Activated T-helper 2 cell treated with anti-CD3 and anti-CD28 coated beads, Interferon-gamma antibody, Interleukin-2, Interleukin-4, amounts not matched to agents 10 μg/mL and 5 μg/mL and 100 μg/mL, durations not matched to agents 14 hours and 24 hours and 36 hours (primary cell): ENCODE measurements at places on chromosomes 11 and 22. TPM values are rescaled to one million over a fixed set of nuclear protein-coding genes. Genes with fewer than 3 reads are reported as not detected.
A peak's percentile ranks its signal among the peaks of the same experiment; 100 is the strongest.

The SHISA8 gene
- 1.0 and 1.7 TPM in 2 replicates for total RNA-seq

The NPAS4 gene
- total RNA-seq, result 0.09 and 0.16 TPM in 2 replicates

The FOSL1 gene
- total RNA-seq, result 24.0 and 25.9 TPM in 2 replicates

The MS4A12 gene
- not detected in 2 replicates for total RNA-seq

The SULT4A1 gene
- total RNA-seq, result not detected in 2 replicates

GRCh38 chr11:113974741-113975470 is at the start of gene HTR3A:
TSS of gene HTR3A (plus strand) at chr11:113975108. CDS start at chr11:113975326, 218 bp downstream.
- peaks cover 2% of the 10 kb centered on the region for H3K4me1 ChIP-seq
- DNase-seq, result no peak
- no peak within 1 kb of the TSS for H3K4me3 ChIP-seq
- H3K27ac ChIP-seq, result no peak within 1 kb of the TSS
- H3K36me3 ChIP-seq, result no peaks in the 10 kb centered on the region

DNA sequence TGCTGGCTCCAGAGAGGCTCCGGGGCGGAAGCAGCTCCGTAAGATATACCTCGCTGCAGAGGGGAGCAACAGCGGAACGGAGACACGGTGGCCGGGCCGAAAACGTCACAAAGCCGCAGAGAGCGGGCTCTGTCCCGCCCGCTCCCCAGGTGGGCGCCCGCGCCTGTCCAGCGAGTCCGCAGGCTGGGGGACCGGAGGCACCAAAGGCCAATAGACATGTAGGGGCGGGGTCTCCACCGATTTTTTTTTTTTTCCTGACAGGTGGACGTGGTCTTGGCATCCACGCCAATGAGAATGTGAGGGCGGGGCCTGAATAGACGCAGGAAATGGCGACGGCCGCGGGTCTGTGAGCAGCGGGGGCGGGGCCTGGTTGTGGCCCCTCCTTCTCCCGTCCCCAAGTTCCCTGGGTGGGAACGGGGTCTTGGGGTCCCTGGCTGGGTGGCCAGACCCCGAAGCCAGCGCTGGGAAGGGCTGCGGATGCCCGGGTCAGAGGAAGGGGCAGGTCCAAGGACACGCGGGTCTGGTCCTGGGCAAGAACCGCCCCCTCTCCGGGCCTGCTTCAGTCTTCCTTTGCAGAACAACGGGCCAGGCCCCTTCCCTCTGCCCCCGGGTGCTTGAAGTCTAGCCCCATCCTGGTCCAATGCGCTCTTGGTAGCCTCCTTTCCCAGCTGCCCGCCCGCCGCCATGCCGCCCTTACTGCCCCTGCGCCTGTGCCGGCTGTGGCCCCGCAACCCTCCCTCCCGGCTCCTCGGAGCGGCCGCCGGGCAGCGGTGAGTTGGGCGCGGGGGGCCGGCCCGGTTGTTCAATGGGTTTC is at the start of gene DNAJC4:
Gene DNAJC4, plus strand, starts transcription at position 378 of the 814 bp plus-strand sequence. Its CDS starts 307 bp downstream, at position 685.
- H3K27ac ChIP-seq, result peak within 1 kb of the TSS; percentile 81
- peaks cover 26% of the 10 kb centered on the region for H3K4me1 ChIP-seq
- H3K27me3 ChIP-seq, result no peaks in the 10 kb centered on the region
- DNase-seq, result peak; percentile 89

- H3K4me3 ChIP-seq, result no peak overlapping the region
- no peaks in the 10 kb centered on the region for H3K4me1 ChIP-seq
- no peaks in the 10 kb centered on the region for H3K27me3 ChIP-seq
- H3K27ac ChIP-seq, result no peak overlapping the region
Measured at GRCh38 chr11:24324211-24324610, 172.6 kb upstream of the LUZP2 start.

- H3K4me1 ChIP-seq, result peaks cover 4% of the 10 kb centered on the region
- H3K4me3 ChIP-seq, result no peak overlapping the region
- H3K27me3 ChIP-seq, result peaks cover 6% of the 10 kb centered on the region
- H3K36me3 ChIP-seq, result no peaks in the 10 kb centered on the region
- no peak overlapping the region for H3K27ac ChIP-seq
- DNase-seq, result no peak
Measured at GRCh38 chr11:110766316-110766715, 54.1 kb upstream of the ARHGAP20 start.

GRCh38 chr11:71204748-71205664 is 47.4 kb downstream of the SHANK2 start:
- DNase-seq, result no peak
- no peak overlapping the region for H3K4me3 ChIP-seq
- no peaks in the 10 kb centered on the region for H3K4me1 ChIP-seq
- no peak overlapping the region for H3K27ac ChIP-seq
- H3K36me3 ChIP-seq, result no peaks in the 10 kb centered on the region

DNA sequence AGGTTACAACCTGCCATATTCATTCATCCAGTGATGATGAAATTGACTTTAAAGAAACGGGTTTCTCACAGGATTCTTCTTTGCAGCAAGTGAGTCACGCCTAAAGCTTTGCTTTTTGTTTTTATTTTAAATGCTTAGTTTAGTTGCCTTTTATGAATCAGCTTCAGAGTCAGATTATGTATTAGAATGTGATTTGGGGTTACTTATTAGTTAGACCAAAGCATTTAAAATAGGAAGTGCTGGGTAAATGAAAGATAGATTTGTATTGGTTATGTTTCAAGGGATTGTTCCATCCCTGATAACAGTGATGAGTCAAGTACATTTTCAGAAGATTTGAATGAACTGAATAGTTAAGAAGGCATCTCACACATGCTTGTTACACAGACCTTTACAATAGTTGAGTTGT is 101.3 kb upstream of the GAL start:
- no peaks in the 10 kb centered on the region for H3K27me3 ChIP-seq
- peaks cover 71% of the 10 kb centered on the region for H3K36me3 ChIP-seq
- no peak for DNase-seq
- H3K4me1 ChIP-seq, result peaks cover 17% of the 10 kb centered on the region
- H3K27ac ChIP-seq, result no peak overlapping the region

GRCh38 chr11:89203814-89204213 is 26.1 kb downstream of the TYR start:
- no peak overlapping the region for H3K4me3 ChIP-seq
- H3K27ac ChIP-seq, result no peak overlapping the region
- H3K4me1 ChIP-seq, result no peaks in the 10 kb centered on the region
- no peaks in the 10 kb centered on the region for H3K36me3 ChIP-seq
- no peak for DNase-seq

- no peaks in the 10 kb centered on the region for H3K36me3 ChIP-seq
- no peak overlapping the region for H3K27ac ChIP-seq
- no peaks in the 10 kb centered on the region for H3K4me1 ChIP-seq
- no peak for DNase-seq
- H3K27me3 ChIP-seq, result no peaks in the 10 kb centered on the region
- H3K4me3 ChIP-seq, result no peak overlapping the region
Measured at GRCh38 chr11:100203789-100204188, 483.3 kb upstream of the ARHGAP42 start.

DNA sequence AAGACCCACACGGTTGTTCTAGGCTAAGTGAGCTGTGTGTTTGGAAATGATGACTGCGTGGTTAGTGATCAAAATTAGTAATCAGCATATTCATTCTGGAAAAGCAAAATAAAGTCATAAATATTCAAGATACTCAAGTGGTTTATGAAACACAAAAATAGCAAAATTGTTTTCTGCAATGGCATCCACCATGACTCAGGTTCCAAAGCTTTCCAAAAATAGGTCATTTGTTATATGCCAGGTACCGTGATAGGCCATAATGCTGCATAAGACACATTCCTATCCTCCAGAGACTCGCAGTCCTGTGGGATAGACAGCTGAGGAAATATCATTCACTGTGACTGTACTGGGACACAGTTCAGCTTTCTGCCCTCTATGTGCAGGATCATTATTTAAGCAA is 2.4 kb upstream of the ATL3 start:
- H3K27ac ChIP-seq, result no peak overlapping the region
- H3K4me1 ChIP-seq, result peaks cover 15% of the 10 kb centered on the region
- no peak overlapping the region for H3K4me3 ChIP-seq
- DNase-seq, result no peak
- H3K27me3 ChIP-seq, result no peaks in the 10 kb centered on the region

DNA sequence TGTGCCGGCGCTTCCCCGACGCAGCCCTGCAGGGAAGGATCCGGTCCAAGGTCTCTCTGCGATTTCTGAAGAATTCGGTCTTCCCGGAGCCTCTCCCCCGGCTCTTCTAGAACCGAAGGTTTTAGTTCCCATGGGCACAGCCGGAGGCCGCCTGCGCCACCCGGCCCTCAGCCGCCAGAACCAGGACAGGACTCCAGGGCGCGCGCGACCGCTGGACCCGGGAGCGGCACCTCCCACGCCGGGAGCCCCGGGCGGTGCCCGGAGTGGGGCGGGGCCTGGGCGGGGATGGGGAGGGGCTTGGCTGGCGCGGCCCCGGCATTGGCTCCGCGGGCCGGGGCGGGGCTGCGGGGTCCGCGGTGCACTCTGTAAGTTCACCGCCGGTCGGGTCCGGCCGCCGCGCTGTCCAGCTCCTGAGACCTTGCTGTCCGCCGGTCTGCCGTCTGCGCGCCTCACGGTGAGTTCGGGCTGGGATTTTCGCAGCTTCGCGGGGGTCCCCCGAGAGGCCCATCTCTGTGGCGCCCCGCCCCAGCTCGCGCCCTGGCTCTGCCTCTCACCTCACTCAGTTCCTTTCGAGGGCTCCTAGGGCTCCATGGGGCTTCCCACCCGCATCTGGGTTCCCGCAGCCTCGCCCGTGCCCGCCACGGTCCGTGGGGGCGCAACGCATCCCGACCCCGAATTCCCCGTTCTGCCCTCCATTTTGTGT is at the start of gene CDC42EP2:
Gene CDC42EP2, plus strand, starts transcription at position 366 of the 703 bp plus-strand sequence. CDS start 6,033 bp downstream, outside the sequence.
- H3K4me1 ChIP-seq, result peaks cover 9% of the 10 kb centered on the region
- peak; percentile 69 for DNase-seq
- H3K36me3 ChIP-seq, result no peaks in the 10 kb centered on the region
- H3K4me3 ChIP-seq, result peak within 1 kb of the TSS; percentile 80
- H3K27me3 ChIP-seq, result no peaks in the 10 kb centered on the region
- no peak within 1 kb of the TSS for H3K27ac ChIP-seq

GRCh38 chr11:134555510-134555909 is 143.5 kb upstream of the B3GAT1 start:
- H3K4me1 ChIP-seq, result no peaks in the 10 kb centered on the region
- no peak for DNase-seq
- H3K27me3 ChIP-seq, result peaks cover 1% of the 10 kb centered on the region
- H3K4me3 ChIP-seq, result no peak overlapping the region
- H3K36me3 ChIP-seq, result no peaks in the 10 kb centered on the region

DNA sequence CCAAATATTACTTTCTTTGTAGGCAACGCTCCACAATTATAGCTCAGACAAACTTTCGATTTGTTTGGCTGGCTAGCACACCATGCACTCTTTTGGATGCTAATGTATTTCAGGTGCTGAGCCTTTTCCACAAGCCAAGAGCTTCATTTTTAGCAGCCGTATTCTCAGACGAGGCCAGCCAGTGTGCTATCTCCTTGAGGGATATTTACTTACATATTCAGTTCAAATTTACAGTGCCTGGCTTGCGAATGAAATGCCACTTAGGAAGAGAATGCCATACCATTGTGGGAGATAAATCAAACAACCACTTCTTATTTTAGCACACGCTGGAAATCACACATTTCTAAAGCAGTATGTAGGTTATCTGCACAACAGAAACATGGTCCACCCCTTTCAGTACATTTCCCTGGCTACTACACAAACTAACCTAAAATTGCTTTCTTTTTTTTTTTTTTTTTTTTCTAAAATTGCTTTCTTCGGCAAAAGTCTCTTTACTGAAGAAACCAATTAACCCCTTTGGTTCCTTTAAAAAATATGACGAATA is 236.9 kb downstream of the CADM1 start:
- DNase-seq, result no peak
- H3K36me3 ChIP-seq, result no peaks in the 10 kb centered on the region
- no peaks in the 10 kb centered on the region for H3K4me1 ChIP-seq
- H3K27ac ChIP-seq, result no peak overlapping the region
- H3K4me3 ChIP-seq, result no peak overlapping the region
- peaks cover 6% of the 10 kb centered on the region for H3K27me3 ChIP-seq

DNA sequence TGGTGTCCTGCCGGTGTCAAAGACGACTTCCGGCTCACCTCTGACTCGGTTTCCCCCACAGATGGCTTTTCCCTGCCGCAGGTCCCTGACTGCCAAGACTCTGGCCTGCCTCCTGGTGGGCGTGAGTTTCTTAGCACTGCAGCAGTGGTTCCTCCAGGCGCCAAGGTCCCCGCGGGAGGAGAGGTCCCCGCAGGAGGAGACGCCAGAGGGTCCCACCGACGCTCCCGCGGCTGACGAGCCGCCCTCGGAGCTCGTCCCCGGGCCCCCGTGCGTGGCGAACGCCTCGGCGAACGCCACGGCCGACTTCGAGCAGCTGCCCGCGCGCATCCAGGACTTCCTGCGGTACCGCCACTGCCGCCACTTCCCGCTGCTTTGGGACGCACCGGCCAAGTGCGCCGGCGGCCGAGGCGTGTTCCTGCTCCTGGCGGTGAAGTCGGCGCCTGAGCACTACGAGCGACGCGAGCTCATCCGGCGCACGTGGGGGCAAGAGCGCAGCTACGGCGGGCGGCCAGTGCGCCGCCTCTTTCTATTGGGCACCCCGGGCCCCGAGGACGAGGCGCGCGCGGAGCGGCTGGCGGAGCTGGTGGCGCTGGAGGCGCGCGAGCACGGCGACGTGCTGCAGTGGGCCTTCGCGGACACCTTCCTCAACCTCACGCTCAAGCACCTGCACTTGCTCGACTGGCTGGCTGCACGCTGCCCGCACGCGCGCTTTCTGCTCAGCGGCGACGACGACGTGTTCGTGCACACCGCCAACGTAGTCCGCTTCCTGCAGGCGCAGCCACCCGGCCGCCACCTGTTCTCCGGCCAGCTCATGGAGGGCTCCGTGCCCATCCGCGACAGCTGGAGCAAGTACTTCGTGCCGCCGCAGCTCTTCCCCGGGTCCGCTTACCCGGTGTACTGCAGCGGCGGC is 5.5 kb downstream of the B3GNT6 start:
- H3K36me3 ChIP-seq, result no peaks in the 10 kb centered on the region
- peaks cover 8% of the 10 kb centered on the region for H3K4me1 ChIP-seq
- DNase-seq, result no peak
- H3K27ac ChIP-seq, result no peak overlapping the region

DNA sequence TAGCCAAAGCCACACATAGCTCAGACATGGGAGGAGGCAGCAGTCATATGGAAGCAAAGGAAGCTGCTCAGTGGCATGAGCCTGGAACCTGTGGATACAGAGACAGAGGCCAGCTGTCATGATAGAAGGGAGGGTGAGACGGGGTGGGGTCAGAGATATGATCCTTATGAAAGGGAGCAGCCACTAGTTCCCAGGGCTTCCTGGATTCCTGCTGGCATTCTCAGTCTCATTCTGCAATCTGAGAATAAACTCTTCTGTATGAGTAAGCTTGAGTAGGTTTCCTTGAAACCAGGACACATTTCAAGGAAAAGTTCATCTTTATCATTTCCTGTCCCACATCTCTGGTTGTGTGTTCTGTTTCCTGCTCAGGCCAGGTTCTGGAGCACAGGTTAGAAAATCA is 220.2 kb upstream of the SNX19 start:
- H3K36me3 ChIP-seq, result no peaks in the 10 kb centered on the region
- H3K4me1 ChIP-seq, result no peaks in the 10 kb centered on the region
- no peak for DNase-seq
- no peak overlapping the region for H3K27ac ChIP-seq

DNA sequence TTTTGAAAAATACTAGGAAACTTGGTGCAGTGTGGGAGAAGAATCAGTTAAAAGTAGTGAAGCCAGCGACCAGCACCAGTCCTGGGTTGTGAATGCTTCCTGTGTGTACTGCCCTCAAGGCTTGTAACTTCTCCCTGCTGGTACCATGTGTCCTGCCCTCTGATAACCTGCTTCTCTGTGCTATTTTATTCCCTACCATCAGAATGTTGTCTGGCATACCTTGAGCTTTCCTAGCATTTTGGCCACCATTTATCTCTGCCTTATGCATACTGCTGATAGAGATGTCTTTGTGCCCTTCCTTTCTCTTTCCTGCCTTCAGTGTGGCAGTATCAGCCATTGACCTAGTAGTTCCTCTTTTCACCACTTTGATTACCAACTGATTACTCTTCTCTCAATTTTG is 2.0 kb downstream of the GTF2H1 start:
- no peak for DNase-seq
- H3K27ac ChIP-seq, result no peak overlapping the region
- peaks cover 57% of the 10 kb centered on the region for H3K4me1 ChIP-seq
